ENCODE measurements at places on chromosomes 3 and 15.

GRCh38 chr3:139746481-139746880 lies 68.7 kb upstream of the NMNAT3 start:
- DNase-seq = no peak

DNA sequence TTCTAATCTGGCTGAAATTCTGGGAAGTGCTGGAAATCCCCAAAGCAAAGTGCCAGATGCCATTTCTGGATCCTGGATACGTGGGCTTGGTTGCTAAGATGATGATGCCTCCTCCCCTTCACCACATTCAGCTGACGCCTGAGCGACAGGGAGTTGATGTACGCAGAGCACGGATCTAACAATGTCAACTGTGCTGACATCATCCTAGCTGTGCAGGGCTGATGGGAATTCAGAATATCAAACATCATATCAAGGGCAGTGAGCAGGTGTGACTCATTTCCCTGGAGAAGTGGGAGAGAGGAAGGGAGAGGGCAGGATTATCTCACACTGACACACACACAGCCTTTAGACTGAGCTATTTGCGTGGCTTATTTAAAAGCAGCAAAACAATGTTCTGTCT lies 92.6 kb upstream of the ZBTB20 start:
- no peak for DNase-seq

DNA sequence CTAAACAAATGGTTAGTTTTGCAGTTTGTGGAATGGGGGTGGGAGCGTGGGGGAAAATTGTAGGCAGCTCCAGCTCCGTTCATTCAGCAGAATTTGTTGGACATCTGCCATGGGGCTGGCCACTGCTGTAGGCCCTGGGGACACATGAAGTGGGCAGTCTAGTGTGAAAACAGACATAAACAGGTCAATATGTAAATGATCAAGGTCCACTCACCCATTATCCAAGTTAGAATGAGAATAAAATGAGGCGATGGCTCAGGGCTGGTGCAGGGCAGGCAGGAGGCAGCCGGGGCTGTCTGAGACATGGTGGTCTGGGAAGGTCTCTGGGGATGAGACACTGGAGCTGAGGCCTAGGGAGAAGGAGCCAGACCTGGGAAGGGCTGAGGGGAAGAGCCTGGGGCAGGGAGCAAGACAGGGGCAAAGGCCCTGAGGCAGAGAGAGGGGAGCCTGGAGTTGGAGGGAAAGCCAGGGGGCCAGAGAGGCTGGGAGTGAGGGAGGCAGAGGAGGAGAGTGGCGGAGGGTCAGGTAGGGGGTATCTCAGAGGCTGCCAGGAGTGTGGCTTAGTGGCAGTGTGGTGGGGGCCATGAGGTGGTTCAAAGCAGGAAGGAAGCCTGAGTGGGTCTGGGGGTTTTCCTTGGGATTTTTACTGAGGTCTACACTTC lies 6.2 kb upstream of the SLC6A6 start:
- no peak for DNase-seq

- DNase-seq = peak; percentile 76
These were observed 69.8 kb downstream of the HES1 start for GRCh38 chr3:194205675-194206133.

DNA sequence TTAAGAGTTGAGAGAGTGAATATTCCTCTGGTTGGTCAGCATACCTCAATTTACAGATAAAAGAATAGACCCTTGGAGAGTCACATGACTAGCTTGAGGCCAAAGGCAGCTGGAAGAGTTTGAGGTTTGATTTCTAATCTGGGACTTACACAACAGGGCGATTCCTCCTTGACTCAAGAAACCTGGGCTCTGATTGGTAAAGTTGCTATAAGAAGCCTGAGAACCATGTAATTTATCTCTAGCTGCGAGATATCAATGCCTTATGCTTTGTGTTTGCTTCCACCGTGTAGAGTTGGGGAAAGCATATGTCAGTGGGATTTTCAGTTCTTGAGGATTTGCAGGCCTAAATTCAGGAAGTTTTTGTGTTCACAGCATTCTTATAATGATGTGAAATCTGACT lies 206.0 kb downstream of the KLHL25 start:
- DNase-seq = no peak

GRCh38 chr3:40104441-40104840 lies 205.1 kb upstream of the EIF1B start:
- no peak for DNase-seq

GRCh38 chr3:62284442-62284841 lies 88.9 kb downstream of the FEZF2 start:
- no peak for DNase-seq

DNA sequence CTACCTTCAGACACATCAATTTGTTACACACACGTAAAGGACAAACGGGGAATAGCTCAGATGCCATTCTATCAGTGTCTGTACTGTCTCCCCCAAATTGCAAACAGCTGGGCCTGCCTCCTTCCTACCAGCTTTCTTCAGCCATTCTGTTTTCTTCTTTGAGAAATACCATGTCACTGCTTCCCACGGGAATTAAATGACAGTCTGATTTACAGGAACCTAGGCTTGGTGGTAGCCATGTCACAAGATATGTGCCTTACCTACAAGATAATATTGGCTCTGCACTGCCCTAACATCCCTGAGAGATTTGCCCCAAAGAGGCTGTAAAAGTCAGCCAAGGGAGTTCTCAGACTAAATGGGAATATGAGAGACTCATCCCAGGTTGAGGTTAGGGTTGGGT lies 308.3 kb downstream of the LRTM1 start:
- no peak for DNase-seq
